ENCODE measurements at places on chromosomes 7 and 10. TPM values are rescaled to one million over a fixed set of nuclear protein-coding genes. Genes with fewer than 3 reads are reported as not detected.
A peak's percentile ranks its signal among the peaks of the same experiment; 100 is the strongest.

VSTM4 gene
- 16.4 TPM for total RNA-seq

AASS gene
- total RNA-seq, result 54.3 TPM

MINDY3 gene
- 34.5 TPM for total RNA-seq

- no peak for DNase-seq
Measured at GRCh38 chr10:10394933-10395658, 622.6 kb upstream of the CELF2 start.

GRCh38 chr7:85160223-85160622, 26.6 kb downstream of the SEMA3D start:
- DNase-seq, result no peak

DNA sequence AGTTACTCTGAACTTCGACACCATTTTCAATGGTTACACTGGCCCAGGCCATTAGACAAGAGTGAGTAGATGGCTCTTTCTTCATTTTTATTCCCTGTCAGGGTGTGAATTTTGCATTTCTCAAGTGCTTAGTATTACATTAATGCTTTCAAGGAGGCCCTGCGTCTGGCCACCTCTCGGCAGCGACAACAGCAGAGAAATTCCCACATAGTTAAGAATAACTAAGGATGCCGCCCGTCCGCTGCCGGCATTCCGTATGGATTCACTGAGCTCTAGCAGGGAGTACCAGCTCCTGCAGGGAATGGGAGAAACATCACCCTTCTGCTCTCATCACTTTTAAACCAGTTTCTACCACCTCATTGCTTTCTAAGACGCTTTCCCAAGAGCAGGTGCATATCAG, 153.6 kb downstream of the TCERG1L start:
- DNase-seq, result no peak

GRCh38 chr7:127091620-127092019, 161.1 kb downstream of the GRM8 start:
- no peak for DNase-seq

DNA sequence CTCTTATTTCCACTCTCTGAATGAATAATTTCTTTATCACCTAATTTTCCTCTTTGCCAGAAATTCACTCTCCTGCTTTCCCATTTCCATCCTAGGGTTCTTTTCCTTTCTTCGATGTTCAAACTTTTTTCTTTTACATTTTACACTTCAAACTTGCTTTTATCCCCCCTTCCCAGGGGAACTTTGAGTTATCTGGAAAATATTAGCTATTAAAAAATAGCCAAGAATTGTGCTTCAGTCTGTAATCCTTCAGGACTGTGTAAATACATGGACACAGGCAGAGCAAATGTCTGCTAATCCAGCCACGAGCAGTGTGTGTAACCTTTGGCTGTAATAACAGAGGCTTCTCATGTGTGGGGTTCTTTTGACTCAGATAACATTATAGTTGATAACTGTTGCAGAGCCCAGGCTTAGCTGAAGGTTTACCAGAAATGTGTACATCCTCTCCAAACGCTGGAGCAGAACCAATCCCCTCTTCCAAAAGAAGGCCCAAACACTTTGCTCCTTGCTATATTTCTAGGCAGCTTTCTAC, 4.6 kb downstream of the ASB4 start:
- DNase-seq, result no peak

GRCh38 chr7:13017333-13017857, 330.0 kb downstream of the ARL4A start:
- DNase-seq, result no peak

DNA sequence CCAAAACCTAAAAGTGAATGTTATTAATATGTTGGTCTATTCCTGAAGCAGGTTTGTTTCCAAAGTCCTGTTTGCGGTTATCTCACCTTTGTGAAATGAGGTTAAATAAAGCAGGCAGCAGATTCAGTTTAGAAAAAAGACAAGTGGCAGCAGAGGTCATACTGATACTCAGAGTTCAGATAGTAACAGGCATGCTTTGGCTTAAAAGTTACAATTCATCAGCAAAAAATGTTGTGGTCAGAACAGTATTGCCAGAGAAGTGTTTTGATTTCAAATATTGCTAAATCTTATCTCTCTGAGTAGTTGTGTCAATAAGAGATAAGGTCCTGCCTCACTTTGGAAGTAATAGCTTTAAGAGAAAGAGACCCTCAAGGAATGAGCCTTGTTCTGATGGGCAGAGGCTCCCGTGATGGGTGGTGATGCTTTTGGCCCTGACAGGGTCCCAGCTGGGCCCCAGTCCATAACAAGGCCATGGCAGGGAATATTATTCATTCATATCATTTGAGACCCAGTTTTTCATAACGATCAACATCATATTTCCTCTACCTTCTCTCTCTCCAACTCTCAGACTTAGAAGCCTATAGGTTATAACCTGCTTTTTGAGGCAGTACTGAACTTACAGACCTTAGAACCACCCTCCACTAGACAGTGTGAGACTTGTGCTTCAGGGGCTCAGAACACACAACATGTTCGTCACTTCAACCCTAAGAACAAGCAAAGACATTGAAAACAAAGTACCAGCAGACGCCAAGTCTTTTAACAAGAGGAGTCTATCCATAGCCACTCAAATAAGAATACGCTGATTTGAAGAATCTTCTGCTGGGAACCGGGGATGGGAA, 58.5 kb upstream of the AHR start:
- no peak for DNase-seq

- no peak for DNase-seq
Measured at GRCh38 chr10:1063232-1063865, 7.2 kb downstream of the WDR37 start.

DNA sequence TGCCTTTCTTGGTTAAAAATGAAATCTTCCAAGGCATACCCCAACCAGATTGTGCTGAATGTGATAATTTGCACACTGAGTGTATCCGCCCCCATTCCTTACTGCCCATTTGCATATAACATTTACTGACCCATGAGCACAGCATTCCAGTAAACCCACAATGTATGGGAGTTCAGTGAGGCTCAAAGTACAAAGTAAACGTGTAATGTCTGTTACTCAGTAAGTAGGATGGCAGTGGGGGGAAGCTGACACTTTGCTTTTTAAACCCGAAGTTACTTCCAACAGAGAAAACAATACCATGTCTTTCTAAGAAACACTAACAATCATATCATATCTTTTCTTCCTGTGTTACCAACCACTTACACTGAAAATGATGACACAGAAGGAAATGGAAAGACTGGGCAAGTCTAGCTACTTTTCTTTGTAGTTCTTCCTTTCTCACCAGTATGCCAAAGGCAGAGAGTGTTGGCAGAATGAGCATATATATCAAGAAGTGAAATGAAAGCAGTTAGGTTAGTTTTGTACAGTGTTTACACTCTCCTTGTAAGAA, 27.1 kb upstream of the SOSTDC1 start:
- DNase-seq, result no peak

- DNase-seq, result no peak
Measured at GRCh38 chr7:106704000-106704840, 43.3 kb upstream of the CCDC71L start.

- DNase-seq, result no peak
Measured at GRCh38 chr7:104642560-104642959, 314.2 kb downstream of the LHFPL3 start.

- DNase-seq, result peak; percentile 87
Measured at GRCh38 chr10:133335246-133336117, 1.2 kb downstream of the CALY start.
